ENCODE measurements at places on chromosomes 6 and 20.

DNA sequence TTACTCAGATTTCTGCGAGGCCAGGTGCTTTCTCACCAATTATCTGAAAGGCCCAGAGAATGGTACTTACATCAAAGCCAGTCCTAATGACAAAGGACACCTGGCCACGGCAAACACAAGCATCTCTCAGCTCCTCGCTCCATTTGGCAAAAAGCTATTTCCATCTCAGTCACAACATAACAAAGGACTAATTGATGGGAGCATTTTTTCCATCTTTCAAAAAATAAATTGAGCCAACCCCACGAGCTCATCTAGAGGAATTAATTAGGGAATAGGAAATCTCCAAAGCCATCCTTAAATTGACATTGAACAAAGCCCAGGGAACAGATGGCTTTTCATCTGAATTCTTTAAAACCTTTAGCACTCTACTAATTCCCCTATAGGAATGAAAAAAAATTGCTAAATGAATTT is 236.7 kb downstream of the HAO1 start:
- no peak for DNase-seq

- DNase-seq: no peak
Observed at GRCh38 chr6:138235205-138235604, 16.9 kb upstream of the PBOV1 start.

DNA sequence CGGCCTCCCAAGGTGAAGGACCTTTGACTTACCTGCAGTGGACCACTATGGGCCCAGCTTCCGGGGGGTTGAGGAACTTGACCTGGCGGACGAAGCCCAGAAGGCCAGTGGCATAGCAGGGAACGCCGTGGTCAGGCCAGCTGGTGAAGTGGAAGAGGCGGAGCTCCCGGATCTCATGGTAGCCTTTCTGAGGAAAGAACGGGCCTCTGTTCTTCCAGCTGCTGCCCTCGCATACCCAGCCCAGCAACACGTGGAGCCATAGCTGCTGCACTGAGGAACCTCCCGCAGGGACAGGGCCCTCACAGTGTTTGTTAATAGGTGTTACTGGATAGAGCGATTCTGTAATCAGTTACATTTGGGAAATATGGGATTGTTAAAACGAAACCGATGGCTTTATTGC is 492.1 kb upstream of the CHD6 start:
- no peak for DNase-seq

GRCh38 chr20:48630342-48631075 is 197.3 kb downstream of the PREX1 start:
- no peak for DNase-seq

DNA sequence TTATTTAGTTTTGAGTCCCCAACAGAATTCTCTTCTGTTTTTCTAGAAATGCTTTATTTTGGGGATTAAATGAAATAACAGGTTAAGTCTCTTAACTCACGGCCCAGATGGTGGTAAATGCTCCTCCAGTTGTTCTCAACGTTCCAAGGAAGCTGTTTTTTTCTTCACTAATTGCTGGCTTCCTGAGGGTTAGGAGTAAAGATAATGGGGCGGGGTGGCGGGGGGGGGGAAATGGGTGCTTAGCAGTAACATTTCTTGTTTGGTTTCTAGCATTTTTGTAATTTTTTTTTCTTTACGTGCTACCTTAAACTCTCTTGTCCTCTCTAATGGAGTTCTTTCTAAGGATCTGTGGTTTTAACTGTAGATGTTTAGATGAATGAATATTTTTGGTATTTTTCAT is 2.2 kb downstream of the SRSF3 start:
- DNase-seq: peak; percentile 34

GRCh38 chr6:90199900-90200299 is 96.7 kb downstream of the BACH2 start:
- no peak for DNase-seq
